Head of caudate nucleus (tissue), 42 donors: ENCODE measurements at places on chromosomes 5 and 9.

- DNase-seq: no peak
Observed at GRCh38 chr5:158874343-158874742, 225.4 kb downstream of the EBF1 start.

DNA sequence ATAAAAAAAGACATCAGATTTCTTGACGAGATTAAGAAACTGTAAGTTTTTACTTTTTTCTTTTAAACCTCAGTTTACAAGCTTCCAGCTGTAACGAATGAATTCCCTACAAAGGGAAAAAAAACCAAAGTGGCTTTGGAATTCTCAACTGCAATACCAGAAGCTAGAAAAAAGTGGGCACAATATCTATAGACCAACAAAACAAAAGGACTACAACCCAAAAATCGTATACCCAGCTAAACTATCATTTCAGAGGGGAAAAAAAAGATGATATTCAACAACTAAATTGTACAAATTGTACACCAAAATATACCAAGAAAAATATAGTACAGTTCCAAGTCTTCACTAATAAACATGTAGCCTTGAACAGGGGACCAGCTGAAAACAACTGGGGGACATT is 26.8 kb upstream of the ELOVL7 start:
- DNase-seq: no peak

GRCh38 chr9:91222457-91222856 is 139.3 kb downstream of the AUH start:
- DNase-seq: no peak

- peak; percentile 87 for DNase-seq
Observed at GRCh38 chr5:14728459-14728938, 64.0 kb downstream of the OTULIN start.

DNA sequence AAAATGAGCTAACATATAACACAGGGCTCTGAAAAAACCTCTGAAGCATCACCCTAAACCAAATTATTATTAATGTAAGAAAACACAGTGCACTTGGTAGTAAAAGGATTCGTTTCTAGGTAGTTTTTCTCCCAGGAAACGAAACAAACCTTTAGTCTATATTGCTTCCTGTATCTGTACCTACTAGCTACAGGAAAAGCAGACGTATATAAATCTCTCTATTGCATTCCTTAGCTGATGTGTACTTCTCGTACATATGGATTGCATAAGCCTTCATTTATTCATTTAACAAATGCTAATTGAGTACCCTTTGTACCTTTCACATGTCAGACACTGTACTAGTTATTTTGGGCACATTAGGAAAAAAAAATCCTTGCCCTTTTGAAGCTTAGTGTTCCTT is 85.0 kb upstream of the RASA1 start:
- DNase-seq: no peak

DNA sequence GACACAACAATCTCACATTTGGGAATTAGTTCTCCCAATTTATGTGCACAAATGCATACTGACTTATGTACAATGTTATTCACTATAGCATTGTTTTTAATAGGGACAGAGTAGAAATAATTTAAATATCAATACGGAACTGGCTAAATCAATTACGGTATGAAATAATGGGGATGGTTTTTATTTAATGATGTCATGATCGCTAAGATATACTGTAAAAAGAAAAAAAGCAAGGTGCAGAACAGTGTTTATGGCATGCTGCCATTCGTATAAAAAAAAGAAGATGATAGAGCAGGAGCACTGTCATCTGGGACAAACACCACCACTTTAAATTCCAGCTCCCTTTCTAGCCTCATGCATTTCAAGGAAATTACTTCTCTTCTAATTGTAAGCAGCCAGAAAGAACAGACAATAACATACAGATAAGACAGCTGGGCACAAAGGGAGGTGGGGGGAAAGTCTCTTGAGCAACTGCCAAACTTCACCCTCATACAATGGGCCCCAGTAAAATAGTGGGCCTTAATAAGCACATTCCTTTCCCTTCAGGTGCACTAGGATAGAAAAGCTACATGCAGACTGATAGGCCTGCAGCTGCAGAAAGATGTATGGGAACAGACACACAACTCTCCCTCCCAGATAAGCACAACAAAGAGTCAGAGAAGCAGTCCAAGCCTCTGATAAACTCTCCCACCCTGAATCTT is 8.4 kb downstream of the SREK1IP1 start:
- no peak for DNase-seq

DNA sequence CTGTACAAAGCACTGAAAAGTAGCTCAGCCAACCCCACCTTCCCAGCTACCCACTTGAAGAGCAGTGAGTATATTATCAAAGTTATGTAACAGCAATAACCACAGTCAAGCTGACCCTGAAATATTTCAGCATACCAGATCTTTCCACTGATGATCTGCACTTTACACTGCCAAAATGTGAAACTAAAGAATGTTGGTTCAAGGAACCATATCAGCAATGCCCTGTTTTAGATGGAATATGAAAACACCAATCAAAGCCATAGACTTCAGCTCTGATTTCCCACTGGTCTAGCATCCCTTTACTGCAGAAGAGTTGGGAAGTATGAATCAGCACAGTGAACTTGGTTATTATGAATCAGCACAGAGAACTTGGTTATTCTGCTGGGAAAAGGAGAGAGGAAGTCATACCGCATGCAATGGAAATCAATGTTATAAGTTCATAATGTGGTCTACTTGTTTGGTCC is 20.0 kb downstream of the CEMIP2 start:
- DNase-seq: no peak

DNA sequence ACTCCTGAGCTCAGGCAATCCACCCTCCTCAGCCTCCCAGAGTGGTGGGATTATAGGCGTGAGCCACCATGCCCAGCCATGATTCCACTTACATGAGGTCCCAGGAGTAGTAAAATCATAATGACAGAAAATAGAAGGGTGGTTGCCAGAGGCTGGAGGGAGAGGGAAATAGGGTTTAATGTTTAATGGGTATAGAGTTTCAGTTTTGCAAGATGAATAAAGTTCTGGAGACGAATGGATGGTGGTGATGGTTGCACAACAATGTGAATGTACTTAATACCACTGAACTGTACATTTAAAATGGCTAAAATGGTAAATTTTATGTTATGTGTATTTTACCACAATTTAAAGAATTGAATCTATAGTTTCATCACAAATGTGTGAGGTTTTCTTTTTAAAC is 146.5 kb upstream of the ABCA1 start:
- no peak for DNase-seq

DNA sequence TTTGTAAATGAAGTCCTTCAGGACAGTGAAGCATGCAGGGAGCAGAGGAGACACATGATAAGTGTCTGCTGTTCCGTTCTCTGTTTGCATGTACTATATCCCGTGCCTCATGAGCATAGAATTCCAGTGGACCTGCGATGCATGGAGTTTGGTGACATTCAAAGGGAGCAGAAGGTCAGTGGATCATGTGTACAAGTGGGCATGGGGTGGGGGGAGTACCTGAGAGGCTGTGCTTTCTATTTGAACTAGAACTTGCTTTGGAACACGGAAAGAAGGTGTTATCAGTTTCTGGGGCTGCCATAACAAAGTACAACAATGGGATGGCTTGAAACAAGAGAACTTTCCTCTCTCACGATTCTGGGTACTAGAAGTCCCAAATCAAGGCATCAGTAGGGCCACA is 5.1 kb upstream of the CCNJL start:
- DNase-seq: no peak
